ENCODE measurements at places on chromosomes 7 and 10.
A peak's percentile ranks its signal among the peaks of the same experiment; 100 is the strongest.

GRCh38 chr10:100996678-100997359, 2.8 kb upstream of the LZTS2 start:
- DNase-seq = no peak

- DNase-seq = no peak
Measured at GRCh38 chr7:117955046-117955445, 81.8 kb upstream of the CTTNBP2 start.

DNA sequence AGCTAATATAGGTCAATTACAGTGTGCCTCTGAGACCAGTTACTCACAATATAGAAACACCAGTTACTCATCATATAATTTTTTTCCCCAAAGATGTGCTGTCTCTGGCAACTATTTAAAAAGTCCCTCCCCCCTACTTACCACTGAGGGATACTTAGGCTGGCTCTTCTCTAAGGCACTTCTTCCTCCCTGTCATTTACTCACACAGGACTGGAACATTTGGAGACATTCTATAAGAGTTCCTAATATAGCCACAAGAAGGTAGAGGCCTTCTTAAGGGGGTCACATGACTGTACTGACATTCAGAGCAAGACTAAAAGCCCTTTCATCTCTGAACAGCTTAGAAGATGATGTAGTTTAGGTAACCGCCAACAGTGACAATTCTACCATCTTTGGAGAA, 44.4 kb upstream of the SLIT1 start:
- no peak for DNase-seq

DNA sequence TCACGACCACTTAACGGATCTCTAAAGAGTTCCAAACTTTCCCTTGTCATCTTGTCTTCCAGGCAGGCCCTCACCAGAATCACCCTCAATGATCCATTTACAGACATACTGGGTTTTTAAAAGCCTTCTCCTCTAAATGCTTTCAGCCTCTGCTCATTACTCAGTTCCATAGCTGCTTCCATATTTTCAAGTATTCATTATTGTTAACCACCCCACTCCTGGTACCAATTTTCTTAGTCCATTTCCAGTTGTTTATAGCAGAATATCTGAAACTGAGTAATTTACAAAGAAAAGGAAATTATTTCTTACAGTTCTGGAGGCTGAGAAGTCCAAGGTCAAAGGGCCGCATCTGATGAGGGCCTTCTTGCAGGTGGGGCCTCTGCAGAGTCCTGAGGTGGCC, 56.5 kb upstream of the NKX6-2 start:
- DNase-seq = no peak

DNA sequence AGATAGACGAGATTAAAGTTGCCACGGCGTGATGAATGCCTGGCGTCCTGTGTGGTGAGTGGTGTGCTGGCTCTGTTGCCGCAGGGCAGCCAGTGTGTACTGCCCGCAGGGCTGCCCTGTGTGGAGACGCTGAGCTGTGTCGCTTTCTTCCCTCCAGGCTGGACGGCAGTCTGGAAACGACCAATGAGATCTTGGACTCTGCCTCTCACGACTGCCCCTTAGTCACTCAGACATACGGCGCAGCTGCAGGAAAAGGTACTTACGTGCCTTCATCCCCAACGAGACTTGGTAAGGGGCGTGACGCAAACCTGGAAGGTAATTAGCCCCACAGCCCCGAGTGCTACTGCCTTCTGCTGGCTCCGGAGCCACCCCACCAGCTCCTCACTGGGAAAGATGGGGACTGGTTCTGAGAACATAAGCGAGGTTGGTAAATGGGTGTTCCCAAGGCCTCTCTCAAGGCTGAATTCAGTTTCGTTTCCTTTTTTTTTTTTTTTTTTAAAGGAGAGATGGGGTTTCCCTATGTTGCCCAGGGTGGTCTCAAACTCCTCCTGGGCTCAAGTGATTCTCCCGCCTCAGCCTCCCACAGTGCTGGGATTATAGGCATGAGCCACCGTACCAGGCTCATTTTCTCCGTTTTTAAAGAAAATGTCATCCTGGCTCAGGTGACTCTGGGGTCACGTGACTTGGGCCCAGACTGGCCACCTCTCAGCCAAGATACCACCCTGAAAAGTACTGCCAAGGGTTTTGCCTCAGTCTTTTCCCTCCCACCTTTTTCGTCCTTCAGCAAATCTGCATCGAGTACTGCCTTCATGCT, 39.6 kb downstream of the WIPI2 start:
- no peak for DNase-seq

GRCh38 chr10:25877296-25877695, 56.7 kb upstream of the MYO3A start:
- no peak for DNase-seq

DNA sequence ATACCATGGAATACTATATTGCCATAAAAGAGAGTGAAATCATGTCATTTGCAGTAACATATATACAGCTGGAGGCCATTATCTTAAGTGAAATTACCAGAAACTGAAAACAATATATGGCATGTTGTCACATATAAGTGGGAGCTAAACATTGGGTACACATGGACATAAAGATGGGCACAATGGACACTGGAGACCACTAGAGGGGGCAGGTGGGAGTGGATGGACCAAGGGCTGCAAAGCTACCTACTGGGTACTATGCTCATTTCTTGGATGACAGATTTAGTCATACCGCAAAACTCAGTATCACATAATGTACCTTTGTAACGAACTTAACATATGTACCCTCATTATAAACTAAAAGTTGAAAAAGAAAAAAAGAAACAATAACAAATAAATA, 1167.6 kb downstream of the NXPH1 start:
- no peak for DNase-seq

GRCh38 chr7:149776289-149776688, 2.9 kb upstream of the ZNF467 start:
- DNase-seq = no peak

DNA sequence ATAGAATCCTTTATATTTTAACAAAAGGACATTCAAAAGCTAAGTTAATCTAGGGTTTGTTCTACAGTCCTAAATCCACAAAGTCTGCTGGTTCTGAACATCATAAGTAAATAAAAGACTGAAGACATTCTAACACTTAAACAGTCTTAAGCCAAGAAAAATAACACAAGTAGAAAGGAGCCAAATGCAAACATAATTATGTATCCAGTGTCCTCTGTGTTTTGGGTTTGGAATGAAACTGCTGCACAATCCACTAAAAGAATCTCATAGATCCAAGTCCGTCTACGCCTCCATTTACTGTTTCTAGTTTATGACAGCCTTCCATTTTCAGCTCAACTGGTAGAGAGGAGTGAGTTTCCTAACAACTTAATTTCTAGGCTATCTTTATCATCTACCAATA, 623.6 kb upstream of the FZD8 start:
- DNase-seq = no peak

DNA sequence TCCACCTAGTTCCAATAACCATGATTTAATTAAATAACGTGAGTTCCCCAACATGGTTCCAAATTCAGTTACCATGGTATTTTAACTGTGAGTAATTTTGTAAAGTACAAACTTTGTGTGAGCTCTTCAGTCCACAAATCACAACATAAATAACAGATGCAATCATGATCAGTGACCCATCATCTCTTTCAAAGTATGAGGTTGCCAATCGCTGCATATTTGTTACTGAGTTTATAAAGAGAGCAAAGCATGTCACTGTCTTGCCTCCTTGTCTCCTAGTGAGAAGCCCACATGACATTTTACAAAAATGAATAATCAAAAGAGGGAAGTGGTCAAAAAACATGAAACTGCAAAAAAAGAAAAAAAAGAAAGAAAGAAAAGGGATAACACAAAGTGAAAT, 69.1 kb upstream of the PDSS1 start:
- DNase-seq = no peak

GRCh38 chr7:117673839-117674238, 194.0 kb downstream of the CFTR start:
- no peak for DNase-seq

- DNase-seq = no peak
Measured at GRCh38 chr10:83886871-83887270, 252.4 kb upstream of the GHITM start.

DNA sequence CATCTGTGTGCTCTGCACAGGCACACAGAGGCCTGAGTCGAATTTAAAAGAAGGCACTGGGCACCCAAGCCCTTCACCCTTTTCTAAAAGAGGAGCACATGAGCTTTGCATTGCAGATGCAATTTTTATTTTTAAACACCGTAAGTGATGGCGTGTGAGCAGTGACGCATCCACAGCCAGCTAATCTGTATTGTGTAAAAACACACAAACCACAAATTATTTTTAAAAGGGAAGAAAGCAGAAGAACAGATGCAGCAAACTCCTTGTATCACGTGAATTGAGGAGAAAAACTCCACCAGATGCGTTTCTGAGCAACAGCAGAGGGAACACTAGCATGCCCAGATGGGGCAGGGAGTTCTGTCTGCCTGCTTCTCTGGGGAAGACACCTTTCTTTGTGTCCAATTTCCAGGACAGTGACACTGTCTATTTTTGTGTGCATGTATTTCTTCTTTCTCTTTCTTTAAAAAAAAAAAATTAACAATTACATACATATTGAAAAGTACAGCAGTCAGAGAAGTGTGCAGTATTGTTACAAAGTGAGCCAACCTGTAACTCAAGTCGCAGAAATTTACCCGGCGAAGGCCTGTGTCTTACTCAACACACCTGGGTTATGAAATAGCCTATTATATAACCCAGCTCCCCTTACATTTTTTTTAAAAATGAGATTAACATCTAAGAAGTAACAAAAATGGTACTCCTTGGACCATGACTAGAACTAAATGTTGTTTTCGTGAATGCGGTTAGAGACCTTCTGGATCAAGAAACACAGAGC, 39.2 kb downstream of the EEPD1 start:
- DNase-seq = no peak

GRCh38 chr10:88080213-88080612, 216.8 kb downstream of the PTEN start:
- no peak for DNase-seq

DNA sequence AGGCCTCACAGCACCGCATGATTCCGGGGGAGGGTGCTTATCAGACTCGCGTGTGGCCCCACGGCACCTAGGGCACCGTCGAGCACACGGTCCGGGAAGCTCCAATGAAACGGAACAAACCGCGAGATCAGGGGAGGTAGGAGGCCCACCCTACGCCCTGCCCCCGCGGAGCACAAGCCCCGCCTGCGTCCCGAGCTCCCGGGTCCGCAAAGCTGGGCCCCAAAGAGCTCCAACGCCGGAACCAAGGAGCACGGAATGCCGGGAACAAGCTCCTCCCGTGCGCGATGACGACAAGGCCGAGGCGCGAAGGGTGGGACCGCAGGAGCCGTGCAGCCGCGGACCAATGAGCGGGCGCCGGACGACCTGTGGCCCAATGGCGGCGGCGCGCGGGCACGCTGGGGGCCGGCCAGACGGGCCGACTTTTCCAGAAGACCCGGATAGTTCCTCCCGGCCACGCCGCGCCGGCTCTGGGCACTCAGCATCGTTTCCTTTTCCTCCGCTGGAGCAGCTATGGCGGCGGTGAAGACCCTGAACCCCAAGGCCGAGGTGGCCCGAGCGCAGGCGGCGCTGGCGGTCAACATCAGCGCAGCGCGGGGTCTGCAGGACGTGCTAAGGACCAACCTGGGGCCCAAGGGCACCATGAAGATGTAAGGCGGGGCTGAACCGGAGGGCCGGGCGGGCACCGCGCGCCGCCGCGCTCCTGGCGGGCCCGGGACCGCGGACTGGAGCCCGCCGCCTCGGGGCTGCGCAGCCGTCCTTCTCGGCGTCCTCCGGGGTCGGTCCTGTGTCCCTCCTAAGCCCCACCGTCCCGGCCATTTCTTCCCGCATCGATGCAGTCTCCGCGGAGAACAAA, at the start of the genes CCT6A and PSPH:
Gene CCT6A (plus strand): TSS at position 427 of the 853 bp plus-strand sequence. CDS start 84 bp downstream, at position 511.
Gene PSPH (minus strand): TSS at position 106 of the 853 bp plus-strand sequence. CDS start 30,232 bp downstream, outside the sequence.
- DNase-seq = peak; percentile 83

DNA sequence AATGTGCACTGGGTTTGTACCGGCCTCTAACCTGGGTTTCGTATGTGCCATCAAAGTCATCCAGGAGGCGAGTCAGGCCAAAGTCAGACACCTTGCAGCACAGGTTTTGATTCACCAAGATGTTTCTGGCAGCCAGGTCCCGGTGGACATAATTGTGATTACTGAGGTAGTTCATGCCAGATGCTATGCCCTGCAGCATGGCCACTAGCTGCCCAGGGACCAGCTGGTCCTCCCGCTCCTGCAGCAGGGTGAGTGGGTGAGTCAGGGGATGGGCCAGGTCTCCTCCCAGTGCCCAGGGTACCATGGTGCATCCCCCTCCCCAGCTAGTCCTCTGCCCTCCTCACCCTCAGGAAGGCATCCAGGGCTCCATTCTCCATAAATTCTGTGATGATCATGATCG, 13.6 kb downstream of the ZYX start:
- no peak for DNase-seq

DNA sequence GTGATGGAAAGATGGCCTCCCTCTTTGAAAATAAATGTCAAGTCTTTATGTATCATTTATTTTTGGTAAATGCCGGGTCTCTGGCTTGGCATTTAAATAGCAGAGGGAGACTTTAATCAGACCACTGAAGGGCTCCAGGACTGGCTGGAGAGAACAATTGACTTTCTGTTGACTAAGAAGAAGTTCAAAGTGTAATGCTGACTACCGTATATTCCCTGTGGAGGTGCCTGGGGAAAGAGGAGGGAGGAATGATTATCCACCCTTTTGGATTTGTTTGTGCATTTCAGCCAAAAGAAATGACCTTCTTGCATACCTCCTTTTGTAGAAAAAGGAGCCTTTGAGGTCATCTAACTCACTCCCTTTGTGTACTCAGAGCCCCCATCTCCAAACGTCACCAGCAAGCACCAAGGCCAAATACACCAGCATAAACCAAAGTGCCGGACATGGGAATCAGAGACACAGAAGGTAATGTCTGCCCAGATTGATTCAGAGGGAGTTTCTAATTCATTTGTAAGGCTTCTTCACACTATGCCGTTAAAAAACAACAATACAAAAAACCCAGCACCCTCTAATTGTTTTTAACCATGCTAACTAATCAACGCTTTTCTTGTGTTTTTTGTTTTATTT, 75.2 kb downstream of the PRLHR start:
- no peak for DNase-seq

- DNase-seq = no peak
Measured at GRCh38 chr10:79407811-79408795, 37.3 kb downstream of the ZCCHC24 start.

- DNase-seq = no peak
Measured at GRCh38 chr10:61892961-61893360, 8.5 kb upstream of the ARID5B start.

- peak; percentile 11 for DNase-seq
Measured at GRCh38 chr7:2956526-2957368, 86.9 kb downstream of the CARD11 start.

- no peak for DNase-seq
Measured at GRCh38 chr7:33982425-33982786, 77.1 kb downstream of the BMPER start.
